Activated gamma-delta T cell treated with Interleukin-2 at 50 U/mL for 16 hours (primary cell): ENCODE measurements at places on chromosomes 2 and 18.

GRCh38 chr2:46378616-46379015 lies 81.4 kb downstream of the EPAS1 start:
- no peak for DNase-seq

- DNase-seq: no peak
Measured at GRCh38 chr2:143087033-143087432, 42.2 kb upstream of the ARHGAP15 start.

- no peak for DNase-seq
Measured at GRCh38 chr2:174524527-174524926, 37.7 kb upstream of the GPR155 start.

DNA sequence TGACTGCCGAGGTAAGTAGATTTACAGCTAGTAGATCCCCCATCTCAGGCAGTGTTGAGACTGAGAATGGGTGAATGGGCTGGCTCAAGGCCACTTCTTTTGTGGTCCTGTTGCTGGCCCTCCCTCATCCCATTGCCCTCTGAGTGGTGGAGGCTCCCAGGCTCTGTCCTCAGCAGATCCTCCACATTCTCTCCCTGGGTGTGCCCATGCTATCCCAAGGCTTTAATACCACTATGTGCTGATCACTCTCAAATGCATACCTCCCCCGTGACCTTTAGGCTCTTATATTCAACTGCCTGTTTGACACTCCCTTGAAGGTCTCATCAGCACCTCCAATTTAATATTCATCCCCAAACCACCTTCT lies 271.8 kb downstream of the GLI2 start:
- no peak for DNase-seq

- DNase-seq: no peak
Measured at GRCh38 chr2:77487074-77487803, 34.9 kb downstream of the LRRTM4 start.

GRCh38 chr2:147468963-147469362 lies 375.9 kb upstream of the ACVR2A start:
- DNase-seq: no peak

DNA sequence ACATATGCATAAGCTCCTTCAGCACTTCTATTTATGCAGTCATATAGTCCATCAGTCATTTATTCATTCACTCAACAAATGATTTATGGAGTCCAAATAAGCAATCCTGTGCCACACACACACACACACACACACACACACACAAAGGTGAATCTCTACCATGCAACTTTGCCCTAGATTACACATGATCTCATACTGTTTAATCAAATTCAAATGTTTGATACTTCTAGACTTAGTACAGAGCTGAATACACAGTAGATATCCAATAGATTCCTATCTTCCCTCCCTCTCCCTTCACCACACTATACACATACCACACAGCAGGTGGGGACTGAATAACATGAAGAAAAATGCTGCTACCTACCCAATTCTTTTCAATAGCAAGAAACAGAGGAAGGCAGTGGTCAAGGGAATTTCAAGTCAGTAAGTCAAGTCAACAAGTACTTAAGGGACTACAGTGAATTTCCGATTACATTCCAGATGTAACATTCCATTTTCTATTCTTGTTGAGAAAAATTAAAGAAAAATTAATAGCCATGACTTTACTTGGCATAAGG lies 65.4 kb downstream of the EPG5 start:
- DNase-seq: no peak

GRCh38 chr18:9852266-9853081 lies 33.3 kb upstream of the TXNDC2 start:
- DNase-seq: no peak

DNA sequence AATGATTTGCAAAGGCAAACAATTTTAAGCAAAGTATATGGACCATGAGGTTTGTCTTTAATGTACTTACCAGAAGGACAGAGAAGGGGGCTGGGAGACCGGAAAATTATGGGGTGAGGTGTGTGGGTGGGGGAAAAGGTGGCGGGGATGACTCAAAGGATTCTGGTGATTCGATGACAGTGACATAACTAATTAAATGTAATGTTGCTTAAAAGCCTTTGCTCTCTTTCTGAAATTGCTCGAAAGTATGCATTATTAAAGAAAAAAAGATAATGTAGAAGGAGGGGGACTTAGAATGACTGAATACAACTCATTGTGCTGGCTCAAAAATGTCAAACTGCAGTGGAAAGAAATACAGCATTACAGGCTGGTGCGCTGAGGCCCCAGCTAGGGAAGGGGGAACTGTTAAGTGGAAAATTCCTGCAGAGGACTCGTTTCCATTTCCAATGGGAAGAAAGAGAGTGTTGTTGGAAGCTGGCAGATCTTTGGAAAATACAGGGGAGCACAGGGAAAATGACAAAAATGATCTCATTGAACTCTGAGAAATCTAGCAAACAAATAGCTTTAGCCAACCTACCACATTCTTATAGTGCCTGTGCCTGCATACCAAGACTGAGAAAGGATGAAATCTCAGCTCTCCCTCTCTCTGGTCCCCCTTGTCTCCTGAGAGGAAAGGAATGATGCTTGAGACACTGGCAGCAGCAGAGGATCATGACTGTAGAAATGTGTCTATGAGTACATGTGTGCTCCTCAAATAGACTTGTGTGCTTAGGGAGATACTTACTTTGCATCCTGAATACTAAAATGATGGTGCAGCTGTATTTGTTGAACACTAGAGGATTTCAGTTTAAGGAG lies 632.4 kb downstream of the NYAP2 start:
- no peak for DNase-seq

DNA sequence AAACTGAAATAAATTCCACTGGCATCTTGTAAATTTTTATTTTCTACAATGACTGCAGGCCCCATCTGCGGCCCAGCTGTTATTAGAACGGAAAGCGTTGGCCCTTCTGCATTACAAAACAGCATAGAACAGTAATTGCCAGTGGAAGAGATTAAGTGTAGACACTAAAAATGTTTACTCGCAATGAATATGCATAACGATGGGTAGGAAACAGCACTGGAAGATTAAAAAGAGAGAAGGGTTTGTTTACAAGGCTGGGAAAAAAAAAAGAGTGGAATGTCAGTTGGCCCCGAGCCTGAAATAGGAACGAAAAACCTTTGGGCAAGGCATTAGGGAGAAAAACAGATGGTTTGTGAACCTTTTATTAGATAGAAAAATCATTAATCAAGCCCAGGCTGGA lies 275.9 kb upstream of the TCF4 start:
- DNase-seq: no peak

DNA sequence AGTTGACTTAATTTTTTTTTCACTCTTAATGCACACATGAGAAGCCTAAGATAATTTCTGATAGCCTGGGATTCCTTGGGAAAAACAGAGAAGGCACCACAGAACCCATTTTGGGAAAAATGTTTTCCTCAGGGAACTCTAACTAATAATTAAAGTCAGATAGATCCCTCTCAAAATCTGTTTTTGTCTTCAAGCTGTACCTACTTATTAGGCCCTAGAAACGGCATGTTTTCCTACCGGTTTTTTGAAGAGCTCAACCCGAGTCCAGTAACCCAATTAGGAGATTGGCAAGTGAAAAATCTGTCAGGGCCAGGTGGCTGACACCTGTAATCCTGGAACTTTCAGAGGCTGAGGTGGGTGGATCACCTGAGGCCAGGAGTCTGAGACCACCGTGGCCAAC lies 16.1 kb upstream of the PDK1 start:
- DNase-seq: no peak

DNA sequence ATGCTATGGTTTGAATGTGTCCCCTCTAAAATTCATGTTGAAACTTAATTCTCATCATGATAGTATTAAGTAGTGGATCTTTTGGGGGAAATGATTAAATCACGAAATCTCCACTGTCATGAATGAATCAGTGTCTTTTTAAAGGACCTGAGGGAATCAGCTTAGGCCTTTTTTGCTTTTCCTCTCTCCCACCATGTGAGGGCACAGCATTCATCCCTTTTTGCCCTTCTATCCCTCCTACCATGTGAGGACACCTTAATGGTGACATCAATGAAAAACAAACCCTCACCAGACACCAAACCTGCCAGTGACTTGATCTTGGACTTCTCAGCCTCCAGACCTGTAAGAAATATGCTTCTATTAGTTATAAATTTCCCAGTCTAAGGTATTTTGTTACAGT lies 247.1 kb upstream of the UBE2E3 start:
- no peak for DNase-seq

DNA sequence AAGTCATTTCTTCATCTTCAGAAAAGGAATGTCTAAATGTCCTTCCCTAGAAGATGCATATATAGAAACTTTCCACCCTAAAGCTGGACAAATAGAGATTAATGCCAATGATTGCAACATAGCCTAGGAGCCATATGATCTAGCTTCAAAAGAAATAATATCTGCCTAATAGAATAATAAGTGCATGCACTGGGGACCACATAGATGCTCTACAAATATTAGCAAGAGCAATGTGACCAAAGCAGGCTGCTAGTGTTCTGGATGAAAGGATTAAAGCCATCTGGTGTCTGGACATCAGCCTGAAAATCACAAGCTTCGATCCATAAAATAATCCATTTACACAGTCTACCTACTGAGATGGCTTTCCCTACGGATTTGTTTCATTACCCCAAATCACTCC lies 280.1 kb upstream of the KLHL14 start:
- DNase-seq: no peak

DNA sequence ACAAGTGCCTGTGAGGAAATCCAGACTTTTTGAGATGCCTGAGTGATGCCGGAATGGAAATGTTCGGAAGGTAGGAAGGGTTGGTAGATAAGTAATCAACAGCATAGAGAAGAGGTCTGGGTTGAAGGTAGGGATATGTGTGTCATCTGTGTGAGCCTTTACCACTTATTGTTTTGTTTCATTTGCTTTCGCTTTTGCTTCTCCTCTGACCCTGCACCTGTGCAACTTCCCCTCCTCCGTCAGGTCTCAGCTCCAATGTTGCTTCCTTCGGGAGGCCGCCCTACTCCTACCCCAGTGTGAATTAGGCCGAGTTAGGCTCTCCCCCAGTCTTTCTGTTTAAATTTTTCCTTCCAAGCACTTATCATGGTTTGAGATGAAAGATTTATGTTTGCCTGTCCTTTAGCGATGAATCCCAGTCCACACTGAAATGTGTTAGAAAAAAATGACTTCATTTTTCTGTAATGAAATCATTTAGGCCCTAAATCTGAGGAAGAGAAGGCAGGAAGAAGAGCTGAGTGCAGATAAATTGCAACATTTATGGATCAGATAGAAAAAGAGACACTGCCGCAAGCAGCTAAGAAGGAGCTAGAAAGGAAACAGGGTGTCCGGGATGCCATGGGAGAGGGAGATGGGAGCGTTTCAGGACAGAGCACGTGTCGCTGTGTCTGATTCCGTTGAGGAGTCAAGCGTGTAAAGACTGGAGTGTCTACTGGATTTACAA lies 139.6 kb upstream of the PELI1 start:
- DNase-seq: peak; percentile 10

- DNase-seq: no peak
Measured at GRCh38 chr2:175743011-175743410, 259.1 kb downstream of the LNPK start.

DNA sequence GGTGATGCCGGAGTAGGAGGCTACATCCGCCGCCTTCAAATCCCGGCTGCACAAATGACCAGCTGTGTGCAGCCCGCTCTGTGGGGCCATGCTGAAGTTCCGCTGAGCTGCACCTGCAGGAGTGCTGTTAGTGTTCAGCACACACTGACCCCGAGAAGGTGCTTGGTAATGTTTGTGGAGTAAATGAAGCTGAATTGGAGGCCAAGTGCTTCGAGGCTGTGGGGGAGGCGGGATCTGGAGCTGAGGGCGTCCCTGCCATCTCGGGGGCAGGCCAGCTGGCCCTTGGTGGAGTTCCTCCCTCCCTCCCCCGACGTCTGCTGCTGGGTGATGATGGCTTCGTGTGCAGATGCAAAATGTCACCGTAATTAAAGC lies 23.2 kb downstream of the KCNF1 start:
- no peak for DNase-seq

DNA sequence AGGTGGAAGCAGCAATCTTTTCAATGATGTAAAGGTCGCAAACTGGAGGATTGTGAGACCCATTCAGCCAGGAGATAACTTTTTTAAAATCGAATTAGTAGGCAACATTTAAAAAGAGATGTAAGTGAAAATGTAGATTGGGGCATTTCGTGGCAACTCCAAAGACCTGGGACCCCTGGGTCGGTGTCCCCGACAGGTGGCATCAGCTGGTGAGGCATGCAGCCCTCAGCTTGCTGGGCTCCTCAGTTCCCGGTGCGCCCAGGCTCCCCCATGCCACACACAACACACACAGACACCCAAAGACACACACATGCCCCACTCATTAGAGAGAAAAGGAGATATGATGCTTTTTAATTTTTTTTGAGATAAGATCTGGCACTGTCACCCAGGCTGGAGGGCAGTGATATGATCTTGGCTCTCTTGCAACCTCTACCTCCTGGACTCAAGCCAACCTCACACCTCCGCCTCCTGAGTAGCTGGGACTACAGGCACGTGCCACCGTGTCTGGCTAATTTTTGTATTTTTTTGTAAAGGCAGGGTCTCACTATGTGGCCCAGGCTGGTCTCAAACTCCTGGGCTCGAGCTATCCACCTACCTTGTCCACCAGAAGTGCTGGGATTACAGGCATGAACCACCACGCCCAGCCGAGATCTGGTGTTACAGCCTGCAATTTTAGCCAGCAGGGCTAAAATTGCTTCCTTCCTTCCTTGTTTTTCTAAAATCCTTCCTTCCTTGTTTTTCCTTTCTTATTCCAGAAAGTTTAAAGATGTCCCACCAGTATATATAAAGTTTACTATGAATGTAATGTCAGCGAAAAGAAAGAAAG lies 122.6 kb upstream of the EPAS1 start:
- no peak for DNase-seq

- peak; percentile 27 for DNase-seq
Measured at GRCh38 chr2:74849228-74849892, 15.4 kb downstream of the HK2 start.

DNA sequence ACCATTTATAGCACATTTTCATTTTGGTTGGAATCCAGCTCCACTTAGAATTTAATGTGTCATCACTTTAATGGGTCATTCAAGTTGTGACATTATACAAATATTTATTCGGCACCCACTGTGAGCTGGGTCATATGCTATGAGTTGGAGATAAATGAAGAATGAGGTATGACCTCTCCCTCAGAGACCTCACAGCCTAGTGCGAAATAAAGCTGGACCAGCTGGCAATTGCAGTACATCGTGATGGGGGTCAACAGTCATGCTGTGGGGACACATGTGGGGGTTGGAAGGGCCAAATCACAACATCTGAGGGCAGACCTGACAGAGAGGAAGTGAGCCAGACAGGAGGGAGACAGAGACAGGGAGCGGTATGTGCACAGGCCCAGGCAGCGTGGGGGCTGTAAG lies 175.4 kb downstream of the MAIP1 start:
- DNase-seq: no peak
